ENCODE measurements at places on chromosomes 6 and 20.

GRCh38 chr6:160766989-160767646 is 65.1 kb downstream of the PLG start:
- peak; percentile 10 for DNase-seq

DNA sequence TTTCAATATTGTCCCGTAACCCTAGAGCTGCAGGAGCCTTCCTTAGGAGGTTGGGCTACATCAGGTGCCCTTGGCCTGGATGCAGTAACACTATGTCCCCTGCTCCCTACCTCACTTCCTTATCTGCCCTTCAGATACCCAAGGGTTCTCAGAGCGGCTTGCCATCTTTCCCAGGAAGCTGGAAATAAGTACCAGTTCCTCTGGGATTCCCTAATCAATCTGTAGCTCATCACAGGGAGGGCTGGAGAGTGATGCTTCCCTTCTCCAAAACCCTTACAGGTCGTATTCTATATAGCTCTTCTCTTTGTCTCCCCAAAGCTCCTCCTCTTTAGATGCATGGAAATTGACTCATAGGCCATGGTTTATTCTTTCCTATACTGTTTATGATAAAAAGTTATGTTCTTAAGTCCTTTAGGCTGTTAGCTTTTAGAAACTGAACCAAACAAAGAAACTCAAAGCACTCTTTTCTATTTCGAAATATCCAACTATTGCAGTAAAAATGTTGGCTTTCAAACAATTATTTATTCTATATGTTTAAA is 4.2 kb downstream of the MYCT1 start:
- no peak for DNase-seq

GRCh38 chr20:45037050-45037449 is 63.9 kb downstream of the KCNS1 start:
- no peak for DNase-seq

- no peak for DNase-seq
Measured at GRCh38 chr6:139650941-139651340, 276.5 kb upstream of the CITED2 start.

GRCh38 chr20:4613718-4614620 is 107.7 kb upstream of the PRND start:
- DNase-seq = peak; percentile 76

DNA sequence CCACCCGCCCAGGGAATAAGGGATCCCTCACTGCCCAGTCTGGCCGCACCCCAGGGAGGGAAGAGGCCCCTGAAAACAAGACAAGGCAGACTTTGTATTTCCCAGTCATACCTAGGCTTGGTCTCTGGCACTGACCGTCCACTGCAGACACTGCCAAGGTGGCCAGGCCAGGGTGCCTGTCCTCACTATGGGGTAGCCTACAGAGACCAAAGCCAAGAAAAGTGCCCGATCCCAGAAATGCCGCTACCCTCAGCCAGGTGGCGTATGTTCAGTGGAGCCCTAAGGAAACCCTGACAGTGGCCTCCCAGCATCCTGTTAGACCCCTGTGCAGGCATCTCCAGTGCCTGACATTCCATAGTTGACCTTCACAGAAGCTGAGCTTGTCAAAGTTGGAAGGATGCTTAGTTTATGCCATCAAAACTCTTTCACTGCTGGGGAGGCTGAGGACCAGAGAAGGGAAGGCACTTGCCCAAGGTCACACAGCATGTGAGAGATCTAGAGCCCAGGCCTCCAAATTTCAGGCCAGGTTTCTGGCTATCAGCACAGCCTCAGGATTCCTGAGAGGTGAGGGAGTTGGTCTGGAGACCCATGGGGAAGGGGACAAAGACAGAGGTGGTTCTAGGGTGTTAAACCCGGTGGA is 2.5 kb downstream of the SCRT2 start:
- no peak for DNase-seq

- no peak for DNase-seq
Measured at GRCh38 chr6:139129284-139129683, 5.6 kb upstream of the HECA start.

DNA sequence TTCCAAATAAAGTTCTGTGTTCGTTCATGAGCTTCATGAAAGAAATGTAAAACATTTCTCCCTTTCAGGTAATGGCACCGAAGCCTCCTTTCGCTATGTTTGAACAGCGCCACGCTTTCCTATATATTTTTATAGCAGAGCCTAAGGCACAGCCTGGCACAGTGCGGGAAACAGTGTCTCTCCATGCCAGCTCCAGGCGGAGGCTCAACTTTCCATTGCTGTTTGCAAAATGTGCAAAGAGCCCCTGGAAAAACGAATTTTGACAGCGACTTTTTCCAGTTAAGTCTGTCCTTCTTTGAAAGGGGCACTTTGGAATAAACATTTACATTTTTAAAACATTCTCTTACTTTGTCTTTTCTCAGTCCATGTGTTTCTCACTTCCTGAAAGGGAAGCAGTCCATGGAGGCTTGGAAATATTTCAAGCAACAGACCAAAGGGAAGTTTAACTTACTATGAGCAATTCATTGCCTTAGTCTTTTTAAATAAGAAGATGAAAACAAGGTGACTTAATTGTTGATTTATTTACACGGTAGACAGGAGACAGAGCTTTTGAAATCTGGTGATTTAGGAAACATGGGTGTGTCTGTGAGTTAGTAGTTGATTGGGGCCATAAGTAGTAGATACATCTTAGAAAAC is 769 bp downstream of the CCN6 start:
- DNase-seq = no peak

GRCh38 chr20:43243672-43244269 is 54.1 kb upstream of the PTPRT start:
- DNase-seq = no peak

GRCh38 chr6:53796791-53797190 is 2.0 kb downstream of the LRRC1 start:
- no peak for DNase-seq

DNA sequence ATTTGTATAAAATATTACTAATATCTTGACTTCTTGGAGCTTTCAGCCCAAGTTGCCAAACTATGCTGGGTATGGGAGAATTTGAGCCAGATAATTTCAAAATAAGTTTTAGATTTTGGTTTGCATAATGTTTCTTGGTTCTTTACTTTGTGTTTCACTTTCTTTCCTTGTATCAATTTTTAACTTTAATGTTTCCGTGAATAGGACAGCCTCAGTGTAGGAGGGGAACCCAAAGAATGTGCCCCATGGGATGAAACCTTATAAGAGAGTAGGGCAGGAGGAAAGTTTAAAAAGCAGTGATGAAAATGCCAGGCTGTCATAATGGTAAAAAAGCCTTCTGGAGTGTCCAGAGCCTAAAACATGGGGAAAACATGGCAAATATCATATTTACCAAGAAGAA is 252.4 kb upstream of the IRAK1BP1 start:
- DNase-seq = no peak

DNA sequence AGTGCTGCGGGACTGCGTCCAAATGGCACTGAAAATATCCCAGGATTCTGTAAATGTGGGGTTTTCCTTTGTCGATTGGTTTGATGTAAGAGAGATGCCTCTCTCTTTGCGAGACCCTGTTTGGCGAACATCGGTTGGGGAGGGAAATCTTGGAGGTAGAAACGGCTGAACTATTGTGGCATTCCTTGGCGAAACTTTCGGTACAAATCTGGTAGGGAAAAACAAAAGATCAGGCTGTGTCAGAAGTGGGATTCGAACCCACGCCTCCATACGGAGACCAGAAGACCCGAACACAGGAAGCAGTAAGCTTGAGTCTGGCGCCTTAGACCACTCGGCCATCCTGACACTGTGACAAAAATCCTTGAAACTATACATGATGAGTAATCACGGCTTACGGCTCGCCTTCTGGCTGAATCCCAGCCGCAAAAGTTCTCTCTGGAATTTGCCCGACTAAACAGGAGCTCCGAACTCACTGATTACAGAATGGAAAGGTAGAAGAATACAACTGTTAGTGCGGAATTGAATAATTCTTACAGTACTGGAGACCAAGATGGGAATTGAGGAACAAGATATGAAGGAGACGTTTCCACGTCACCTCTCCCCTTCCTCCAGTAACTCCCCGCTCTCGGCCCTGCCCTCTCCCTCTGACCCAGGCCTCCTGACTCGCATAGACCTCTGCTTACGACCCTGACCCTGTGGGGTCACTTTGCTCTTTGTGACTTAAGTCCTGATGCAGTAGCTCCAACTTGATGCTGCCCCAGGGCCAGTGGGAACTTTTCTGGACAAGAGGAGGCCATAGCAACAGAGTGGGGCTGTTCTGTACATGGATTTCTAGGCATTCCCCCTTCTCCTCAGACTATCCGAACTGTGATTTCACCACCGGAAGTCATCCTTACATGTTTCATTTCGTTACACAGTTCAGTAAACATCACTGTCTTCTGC is 132.8 kb upstream of the ZNF184 start:
- DNase-seq = no peak

DNA sequence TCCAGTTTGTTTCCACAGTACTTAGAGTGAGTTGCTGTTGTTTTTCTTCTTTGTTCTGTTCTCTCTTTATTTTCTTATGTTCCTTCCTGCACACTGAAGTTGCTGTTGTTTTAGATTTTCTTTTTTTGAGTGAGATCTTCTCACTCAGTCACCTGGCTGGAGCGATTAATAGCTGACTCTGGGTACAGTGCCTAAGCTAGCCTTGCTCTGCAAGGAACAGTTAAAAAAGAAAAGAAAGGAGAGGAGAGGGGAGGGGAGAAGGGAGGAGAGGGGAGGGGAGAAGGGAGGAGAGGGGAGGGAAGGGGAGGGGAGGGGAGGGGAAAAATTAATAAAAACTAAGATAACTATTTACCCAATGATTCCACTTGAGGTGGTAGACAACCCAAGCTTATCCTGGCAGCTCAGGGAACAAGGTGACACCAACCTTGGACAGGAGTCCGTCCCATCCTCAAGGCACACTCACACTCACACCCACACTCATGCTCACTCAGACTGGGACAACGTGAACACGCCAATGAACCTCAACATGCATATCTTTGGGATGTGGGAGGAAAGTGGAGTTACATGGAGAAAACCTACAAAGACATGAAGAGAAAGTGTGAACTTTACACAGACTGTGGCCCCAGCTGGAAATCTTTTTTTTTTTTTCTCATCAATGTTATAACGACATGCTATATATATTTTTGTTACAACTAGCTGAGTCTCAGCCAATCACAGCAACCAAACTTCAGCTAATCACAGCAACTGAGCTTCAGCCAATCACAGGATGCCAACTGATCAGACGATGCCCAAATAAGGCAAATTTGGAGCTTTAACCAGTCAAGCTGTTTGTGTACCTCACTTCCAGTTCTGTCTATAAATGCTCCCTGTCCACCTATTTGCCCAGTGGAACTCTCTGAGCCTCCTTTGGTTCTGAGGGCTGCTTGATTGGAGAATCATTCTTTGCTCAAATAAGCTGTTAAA is 124.1 kb downstream of the SGK1 start:
- DNase-seq = no peak

DNA sequence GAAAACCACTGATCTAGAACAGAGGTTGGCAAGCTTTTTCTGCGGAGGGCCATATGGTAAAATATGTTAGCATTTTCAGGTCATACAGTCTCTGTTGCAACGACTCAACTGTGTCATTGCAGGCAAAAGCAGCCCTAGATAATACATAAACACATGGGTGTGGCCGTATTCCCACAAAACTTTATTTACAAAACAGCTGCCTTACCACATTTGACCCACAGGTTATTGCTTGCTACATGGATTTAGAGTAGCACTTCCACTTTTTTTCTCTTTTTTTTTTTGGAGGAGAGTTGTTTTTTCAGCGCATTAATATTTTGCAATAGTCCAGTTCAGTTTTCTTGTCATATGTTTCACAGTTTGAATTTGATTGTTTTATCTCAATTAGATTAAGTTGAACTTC is 2.5 kb upstream of the IGF2R start:
- no peak for DNase-seq

DNA sequence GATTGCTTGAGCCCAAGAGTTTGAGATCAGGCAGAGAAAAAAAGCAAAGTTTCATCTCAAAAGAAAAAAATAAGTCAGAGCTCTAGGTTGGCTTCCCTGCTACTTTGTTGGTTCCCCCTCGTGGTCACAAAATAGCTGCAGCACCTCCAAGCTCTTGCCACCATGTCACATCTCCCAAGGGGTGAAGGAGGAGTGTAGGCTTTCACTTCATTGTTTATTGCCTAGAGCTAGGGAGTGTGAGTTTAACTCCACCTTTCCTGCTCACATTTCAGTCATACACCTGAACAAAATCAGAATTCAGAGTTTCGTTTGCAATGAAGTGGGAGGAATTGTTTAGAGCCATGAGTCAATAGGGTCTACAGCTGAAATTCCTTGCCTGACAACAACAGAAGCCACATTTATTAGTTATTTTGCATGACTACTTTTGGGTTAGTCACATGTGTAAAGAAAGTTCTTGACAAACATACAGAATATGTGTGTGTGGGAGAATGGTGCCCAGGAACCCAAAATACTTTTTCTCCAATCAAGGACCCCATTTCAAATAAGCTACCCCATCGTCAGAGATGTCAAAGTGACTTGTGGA is 56.2 kb upstream of the UFL1 start:
- no peak for DNase-seq

DNA sequence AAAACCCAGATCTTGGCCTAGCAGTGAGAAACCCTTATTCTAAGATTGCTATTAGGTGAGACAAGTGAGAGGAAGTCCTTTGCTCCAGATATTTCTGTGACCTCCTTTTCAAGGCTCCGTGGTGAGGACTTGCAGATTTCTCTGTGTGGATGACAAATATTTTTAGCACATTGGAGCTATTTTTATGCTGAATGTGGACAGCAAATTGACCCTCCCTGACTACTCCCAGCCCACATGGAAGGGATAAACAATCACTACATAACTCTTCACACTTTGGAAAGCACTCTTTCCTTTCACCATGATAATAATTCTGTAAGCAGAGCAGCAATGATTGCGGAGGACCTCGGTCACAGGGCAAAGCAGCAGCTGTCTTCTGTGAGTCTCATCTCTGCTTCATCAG is 88.0 kb upstream of the ADGRF1 start:
- DNase-seq = no peak

GRCh38 chr6:64476935-64477334 is 841.3 kb downstream of the PHF3 start:
- DNase-seq = no peak

- no peak for DNase-seq
Measured at GRCh38 chr6:72524011-72524645, 97.7 kb upstream of the KCNQ5 start.

DNA sequence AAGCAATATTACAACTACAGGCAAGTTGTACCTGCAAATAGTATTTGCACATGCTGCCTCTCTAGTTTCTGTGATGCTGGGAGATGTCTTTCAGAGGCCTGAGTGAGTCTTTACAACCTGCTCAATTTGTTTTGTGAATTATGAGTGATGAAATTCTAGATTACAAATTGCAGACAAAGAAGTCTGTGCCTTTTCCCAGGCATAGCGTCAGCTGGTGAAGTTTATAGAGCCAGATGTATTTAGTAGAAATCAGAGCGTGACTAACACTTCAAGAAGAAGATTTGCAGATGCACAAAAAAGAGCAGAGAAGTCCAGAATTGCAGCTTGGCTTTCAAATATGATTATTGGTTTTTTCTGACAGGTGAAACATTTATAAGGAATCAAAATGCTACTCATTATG is 289.9 kb downstream of the PLCB1 start:
- no peak for DNase-seq

GRCh38 chr6:159233365-159234101 is 64.3 kb downstream of the FNDC1 start:
- no peak for DNase-seq
